ENCODE measurements at places on chromosomes 1 and 21.
A peak's percentile ranks its signal among the peaks of the same experiment; 100 is the strongest.

DNA sequence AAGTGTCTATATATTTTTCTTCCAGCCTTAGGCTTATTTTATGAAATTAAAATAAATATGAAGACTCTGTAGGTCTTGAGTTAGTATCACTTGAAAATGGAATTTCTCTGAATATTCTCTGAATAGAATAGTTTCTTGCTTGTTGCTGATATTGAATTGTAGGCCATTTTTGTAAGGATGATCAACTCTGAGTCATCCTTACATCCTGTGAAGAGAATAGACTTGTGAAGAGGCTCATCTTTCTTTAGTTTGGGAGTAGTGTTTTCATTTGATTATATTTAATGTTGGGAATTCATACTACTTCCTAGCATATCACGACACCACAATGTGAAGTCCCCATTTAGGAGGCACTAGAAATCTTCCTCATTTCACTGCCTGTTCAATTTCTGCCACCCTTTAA lies 27.5 kb upstream of the CD1D start:
- no peak for DNase-seq

GRCh38 chr1:41340655-41341364 lies 20.4 kb upstream of the FOXO6 start:
- no peak for DNase-seq

DNA sequence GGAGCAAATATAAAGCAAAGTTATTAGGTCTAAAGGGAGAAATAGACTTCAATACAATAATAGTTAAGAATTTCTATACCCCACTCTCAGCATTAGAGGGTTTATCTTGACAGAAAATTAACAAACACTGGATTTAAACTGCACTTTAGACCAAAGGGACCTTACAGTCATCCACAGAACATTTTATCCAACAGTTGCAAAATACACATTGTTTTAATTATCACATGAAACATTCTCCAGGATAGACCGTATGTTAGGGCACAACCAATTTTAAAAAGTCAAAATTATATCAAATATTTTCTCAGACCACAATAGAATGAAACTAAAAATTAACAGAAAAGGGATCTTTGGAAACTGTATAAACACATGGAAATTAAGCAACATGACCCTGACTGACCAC lies 384.5 kb upstream of the C1orf87 start:
- no peak for DNase-seq

GRCh38 chr1:153929426-153929825 lies 6.7 kb upstream of the GATAD2B start:
- no peak for DNase-seq

DNA sequence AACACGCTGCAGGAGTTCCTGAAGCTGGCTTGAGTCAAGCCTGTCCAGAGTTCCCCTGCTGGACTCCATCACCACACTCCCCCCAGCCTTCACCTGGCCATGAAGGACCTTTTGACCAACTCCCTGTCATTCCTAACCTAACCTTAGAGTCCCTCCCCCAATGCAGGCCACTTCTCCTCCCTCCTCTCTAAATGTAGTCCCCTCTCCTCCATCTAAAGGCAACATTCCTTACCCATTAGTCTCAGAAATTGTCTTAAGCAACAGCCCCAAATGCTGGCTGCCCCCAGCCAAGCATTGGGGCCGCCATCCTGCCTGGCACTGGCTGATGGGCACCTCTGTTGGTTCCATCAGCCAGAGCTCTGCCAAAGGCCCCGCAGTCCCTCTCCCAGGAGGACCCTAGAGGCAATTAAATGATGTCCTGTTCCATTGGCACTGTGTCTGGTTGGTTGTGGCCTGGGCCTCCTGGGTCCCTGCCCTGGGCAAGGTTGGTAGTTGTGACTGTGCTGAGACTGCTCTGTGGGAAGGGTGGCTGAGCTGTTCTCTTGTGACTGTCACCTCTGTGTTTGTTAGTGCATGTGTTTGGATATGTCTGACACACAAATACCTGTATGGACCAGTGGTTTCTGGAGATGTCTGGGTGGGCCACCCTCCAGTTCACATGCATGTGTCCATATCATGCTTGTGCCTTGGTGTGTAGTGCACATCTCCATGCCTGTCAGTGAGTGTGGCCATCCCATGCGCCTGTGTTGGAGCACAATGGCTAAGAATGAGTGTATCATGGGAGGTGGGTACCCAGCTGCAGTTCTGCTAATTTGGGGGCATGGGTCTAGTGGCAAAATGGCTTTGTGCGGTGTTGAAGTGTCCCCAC lies 1.4 kb downstream of the SH3BGRL3 start:
- DNase-seq, result no peak

- DNase-seq, result no peak
Observed at GRCh38 chr1:89356658-89357400, 7.0 kb upstream of the GBP6 start.

DNA sequence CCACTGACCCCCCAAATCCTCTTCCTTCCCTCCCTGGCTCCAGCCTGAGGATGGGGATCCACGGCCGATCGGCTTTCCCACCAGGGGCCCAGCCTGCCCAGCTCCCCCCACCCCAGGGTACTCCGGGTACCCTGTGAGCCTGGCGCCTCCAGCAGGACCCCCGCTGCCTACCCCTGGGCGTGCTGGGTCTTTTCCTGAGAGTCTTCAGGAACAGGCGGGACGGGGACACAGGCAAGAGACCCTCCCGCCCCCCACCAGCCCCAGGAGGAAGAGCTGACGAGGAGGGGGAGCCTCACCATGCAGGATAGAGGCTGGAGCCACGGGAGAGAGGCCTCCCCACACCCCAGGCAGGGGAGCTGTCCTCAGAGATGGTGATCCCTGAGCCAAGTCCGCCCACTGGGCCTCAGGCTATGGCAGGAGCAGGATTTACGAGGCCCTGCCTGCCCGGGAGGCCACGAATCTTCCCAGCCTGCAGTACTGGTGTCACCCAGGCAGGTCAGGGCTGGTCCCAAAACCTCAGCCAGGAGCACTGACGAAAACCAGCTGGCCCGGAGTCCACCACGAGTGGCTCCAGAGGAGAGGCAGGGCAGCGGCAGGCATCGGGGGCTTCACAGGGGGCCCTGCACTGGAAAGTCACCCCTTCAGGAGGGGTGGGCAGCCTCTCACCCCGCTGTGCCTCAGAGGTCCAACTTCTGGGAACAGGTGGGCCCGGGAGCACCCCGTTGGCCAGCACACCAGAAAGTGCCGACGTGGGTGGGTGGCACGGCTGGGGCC lies 58.0 kb downstream of the MEGF6 start:
- no peak for DNase-seq

DNA sequence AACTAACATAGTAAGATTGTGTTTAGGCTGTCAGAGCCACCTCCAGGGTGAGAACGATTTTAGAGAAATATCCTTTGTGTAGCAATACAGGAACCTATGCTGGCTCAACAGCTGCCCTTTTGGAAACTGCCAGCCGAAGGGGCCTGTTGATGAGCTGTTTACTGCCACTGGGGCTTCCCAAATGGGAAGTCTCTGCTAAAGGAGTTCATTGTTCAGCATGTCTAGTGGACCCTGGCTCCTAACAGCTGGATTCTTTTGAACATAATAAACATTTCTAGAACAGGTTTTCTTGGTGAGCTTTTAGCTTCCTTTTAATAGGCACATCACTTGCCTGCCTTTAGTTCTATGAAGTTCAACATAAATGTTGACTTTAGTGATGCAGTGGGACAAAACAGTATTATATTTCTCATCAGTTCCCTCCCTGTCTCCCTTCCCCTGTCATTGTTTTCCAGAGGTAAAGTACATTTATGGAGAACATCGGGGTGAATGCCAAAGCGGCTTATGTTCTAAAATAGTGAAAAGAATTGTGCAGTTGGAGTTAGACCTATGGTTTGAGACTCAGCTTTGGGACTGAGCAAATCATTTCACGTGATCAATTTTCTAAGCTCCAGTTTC lies 57.4 kb downstream of the UCK2 start:
- no peak for DNase-seq

- DNase-seq, result no peak
Observed at GRCh38 chr1:226921504-226921903, 18.6 kb upstream of the COQ8A start.

- no peak for DNase-seq
Observed at GRCh38 chr1:221809091-221810029, 67.5 kb upstream of the DUSP10 start.

DNA sequence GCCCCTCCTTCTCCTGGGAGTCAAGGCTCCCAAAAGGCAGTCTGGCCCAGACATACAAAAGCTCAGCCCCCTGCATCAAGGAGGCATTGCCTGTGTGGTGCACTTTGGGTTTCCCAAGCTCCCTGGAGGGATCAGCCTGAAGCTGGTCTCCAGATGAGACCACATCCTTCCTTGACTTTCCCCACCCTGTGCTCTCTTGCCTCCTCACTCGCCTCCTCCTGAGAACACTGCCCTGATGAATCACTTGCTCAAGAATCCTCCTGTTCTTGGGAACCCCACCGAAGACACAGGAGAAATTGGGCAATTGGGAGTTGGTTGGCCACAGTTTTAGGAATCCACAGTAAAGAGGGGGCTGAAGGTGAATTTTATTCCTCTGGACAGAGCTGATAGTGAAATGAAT lies 34.8 kb upstream of the LYST start:
- DNase-seq, result no peak

GRCh38 chr1:21651214-21652042 lies 17.7 kb downstream of the RAP1GAP start:
- no peak for DNase-seq

DNA sequence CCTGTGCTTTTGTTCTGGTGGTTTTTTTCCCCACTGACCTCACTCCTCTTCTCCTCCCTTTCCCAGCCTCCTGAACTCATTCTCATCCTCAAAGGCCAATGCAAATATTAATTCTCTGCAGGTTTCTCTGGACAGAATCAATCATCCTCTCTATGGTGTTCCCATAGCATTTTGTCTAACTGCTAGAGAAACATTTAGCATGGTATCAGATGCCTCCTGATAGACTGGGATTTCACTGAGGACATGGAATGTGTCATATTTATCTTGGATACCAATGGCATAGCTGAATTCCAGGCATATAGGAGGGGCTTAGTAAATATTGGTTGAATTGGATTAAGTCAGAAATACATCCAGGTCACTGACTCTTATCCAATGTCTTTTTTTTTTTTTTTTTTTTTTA lies 46.1 kb upstream of the SRP9 start:
- DNase-seq, result no peak

GRCh38 chr1:85898861-85899260 lies 190.6 kb upstream of the ZNHIT6 start:
- no peak for DNase-seq

GRCh38 chr1:24201941-24202440 lies 14.9 kb upstream of the IFNLR1 start:
- peak; percentile 15 for DNase-seq

DNA sequence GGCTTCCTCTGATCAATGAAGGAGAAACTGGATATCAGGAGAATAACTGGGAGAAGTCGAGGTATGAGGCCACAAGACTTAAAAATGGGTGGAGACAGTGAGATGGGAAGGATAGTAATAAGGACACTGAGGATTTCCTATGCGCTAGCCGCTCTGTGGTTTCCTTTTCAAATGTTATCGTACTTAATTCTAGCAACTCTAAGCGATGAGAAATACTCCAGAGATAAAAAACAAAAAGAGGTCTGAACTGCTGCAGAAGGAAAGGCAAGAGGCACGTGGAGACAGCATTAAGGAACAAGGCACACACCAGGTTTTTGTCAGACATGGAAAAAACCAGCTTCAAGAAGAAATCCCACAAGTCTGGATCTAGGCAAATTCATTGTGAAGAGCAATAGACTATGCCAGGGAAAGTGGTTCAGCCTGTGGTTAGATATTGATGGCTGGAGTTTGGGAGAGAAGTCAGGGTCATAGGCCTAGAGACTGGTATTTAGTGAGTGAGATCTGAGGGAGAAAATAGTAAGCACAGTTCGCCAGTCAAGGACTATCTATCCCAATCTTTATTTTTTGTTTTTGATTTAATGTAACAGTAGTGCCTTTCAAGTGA lies 5.3 kb downstream of the CLCA2 start:
- no peak for DNase-seq

- DNase-seq, result no peak
Observed at GRCh38 chr1:110638556-110638955, 32.4 kb upstream of the KCNA2 start.

GRCh38 chr1:99682291-99682751 lies 36.4 kb downstream of the PALMD start:
- DNase-seq, result no peak

- peak; percentile 64 for DNase-seq
Observed at GRCh38 chr1:155226188-155226909, 17.9 kb downstream of the MTX1 start.

DNA sequence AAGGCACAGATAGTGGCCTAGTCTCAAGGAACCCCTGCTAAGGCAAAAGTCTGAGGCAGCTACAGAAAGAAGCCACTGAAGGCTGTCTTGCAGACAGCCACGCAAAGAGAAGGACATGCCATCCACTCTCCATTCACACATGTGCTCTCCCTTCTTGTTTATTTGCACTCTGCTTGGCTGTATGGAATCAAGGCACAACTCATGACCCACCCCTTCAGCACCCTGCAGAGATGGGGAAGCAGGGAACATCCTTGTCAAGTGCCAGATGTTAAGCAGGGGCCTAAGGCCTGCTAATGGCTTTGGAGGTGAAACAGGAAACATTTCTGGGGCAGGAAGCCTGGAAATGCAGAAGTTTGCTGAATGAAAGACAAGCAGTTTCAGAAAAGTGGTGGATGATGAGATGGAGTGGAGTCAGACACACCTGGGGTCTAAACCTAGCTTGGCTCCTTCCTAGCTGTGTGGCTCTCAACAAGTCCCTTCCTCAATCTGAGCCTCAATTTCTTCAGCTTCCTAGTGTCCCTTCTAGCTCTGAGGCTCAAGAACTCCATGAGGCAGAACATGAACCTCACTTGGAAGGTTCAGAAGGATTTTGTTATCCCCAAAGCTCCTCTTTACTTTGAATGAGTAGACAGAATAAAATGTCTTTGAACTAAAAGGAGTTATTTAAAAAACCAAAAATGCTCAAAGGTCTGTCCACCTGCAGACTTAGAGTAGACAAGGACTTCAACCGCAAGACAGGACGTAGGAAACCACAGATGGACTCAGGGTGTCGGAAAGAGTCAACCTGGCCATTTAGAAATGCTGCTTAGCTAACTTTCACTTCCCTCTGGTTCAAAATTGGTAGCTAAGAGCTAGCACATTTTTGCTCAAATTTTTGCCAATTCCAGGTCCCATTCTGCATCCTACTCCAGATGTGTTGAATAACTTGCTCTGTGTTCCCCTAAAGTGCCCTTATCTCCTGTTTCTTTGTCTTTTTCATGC lies 283.1 kb downstream of the PLPP3 start:
- no peak for DNase-seq

- no peak for DNase-seq
Observed at GRCh38 chr1:21955501-21956281, 18.6 kb upstream of the HSPG2 start.

GRCh38 chr1:160058087-160058486 lies 11.9 kb downstream of the KCNJ10 start:
- DNase-seq, result no peak

- no peak for DNase-seq
Observed at GRCh38 chr1:68955424-68955823, 458.5 kb upstream of the DEPDC1 start.

Measured in T-helper 22 cell (primary cell).